ENCODE measurements at places on chromosomes 3 and 15.

DNA sequence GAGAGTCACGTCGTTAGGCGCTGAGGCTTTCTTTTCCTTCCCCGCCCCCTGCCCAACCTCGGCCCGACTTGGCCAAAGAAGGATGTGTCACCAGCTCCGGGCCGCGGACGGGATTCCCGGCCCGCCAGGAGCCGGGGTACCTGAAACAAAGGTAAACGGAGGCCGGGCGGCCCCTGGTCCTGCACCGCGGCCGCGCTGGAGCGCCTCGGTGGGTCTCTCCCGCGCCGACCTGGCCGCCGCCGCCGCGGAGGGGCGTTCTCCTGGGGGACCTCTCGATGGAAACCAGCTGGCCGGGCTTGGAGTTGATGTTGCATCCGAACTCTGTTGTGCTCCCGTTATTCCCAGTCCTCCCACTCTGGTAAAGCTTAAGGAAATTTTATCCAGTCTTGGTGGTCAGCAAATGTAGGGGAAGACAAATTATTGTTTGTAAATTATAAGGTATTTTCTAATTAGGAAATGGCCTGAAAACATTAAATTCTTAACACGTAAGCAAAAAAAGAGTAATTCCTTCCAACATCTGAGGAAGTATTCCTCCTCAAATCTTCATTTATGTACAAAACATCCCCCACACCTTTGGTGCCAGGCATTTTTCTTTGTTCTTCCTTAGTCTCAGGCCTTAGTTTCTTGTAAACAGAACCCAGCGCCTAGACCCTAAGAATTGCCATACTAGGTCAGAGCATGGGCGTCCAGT lies 888 bp downstream of the PPP2R3A start:
- DNase-seq, result peak; percentile 57

GRCh38 chr15:70358011-70358819 lies 260.5 kb upstream of the TLE3 start:
- DNase-seq, result no peak

DNA sequence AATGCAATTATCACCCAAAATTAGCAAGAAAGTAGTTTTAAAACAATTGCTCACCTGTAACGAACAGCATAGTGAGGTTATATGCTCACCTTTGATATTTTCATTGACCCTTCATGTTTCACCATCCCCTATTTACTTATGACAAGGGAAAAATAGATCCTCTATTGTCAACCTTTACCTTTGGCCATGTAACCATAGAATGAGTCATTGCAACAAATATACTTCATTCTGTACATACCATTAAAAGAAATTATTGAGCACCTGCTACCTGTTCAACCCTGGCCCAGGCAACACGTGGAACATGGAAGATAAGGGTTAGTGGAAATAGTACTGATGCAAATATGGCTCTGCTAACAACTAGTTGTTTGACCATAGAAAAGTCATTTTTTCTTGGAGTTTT lies 20.2 kb downstream of the LSAMP start:
- DNase-seq, result no peak

GRCh38 chr3:100311011-100311410 lies 23.5 kb upstream of the NIT2 start:
- no peak for DNase-seq

- peak; percentile 93 for DNase-seq
These were observed 1.4 kb downstream of the ACVR2B start for GRCh38 chr3:38454884-38455638.

- DNase-seq, result no peak
These were observed 13.1 kb upstream of the RNF7 start for GRCh38 chr3:141725036-141725435.

DNA sequence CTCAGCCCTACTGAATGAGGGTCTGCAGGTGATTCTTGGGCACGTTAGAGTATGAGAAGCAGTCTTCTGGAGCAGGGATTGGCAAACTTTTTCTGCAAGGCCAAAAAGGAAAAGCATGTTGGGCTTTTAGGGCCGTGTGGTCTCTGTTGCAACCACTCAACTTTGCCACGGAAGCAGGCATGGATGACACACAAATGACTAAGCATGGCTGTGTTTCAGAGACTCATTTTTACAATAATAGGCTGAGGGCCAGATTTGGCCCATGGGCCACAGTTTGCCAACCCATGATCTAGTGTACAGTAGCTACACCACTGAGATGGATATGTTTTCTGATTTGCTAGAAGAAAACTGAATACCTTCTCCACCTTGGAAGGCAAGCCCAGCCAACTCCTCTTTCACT lies 66.1 kb upstream of the PRICKLE2 start:
- DNase-seq, result no peak

DNA sequence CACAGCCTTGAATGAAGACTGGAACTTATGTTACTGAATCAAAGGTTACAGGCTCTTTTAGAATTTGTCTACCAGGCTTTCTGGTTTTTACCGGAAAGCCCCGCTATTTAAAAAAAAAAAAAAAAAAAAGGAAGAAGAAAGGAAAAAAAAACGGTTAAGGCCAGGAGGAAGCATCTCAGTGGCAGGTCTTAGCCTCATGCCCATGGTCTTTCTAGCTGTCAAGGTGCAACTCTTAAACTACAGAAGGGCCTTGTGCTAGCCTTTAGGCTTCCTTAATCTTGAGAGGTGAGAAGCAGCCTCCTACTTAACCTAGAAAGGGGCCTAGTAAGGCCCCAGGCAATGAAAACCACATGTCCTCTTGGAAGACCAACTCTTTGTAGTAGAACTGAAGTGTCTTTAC lies 77.5 kb downstream of the TBC1D5 start:
- no peak for DNase-seq

- DNase-seq, result no peak
These were observed 767.7 kb upstream of the LMCD1 start for GRCh38 chr3:7733933-7734332.

GRCh38 chr3:71684757-71685386 lies 40.3 kb downstream of the EIF4E3 start:
- no peak for DNase-seq

- no peak for DNase-seq
These were observed 289.2 kb upstream of the LYSMD4 start for GRCh38 chr15:100022391-100022790.

GRCh38 chr3:67901681-67902080 lies 247.3 kb upstream of the SUCLG2 start:
- no peak for DNase-seq

- peak; percentile 32 for DNase-seq
These were observed 9.9 kb downstream of the RAMAC start for GRCh38 chr15:82995938-82996337.

- DNase-seq, result peak; percentile 47
These were observed 12.1 kb upstream of the THSD4 start for GRCh38 chr15:71103102-71103676.

- DNase-seq, result peak; percentile 32
These were observed 255.5 kb downstream of the UACA start for GRCh38 chr15:70507772-70508371.

DNA sequence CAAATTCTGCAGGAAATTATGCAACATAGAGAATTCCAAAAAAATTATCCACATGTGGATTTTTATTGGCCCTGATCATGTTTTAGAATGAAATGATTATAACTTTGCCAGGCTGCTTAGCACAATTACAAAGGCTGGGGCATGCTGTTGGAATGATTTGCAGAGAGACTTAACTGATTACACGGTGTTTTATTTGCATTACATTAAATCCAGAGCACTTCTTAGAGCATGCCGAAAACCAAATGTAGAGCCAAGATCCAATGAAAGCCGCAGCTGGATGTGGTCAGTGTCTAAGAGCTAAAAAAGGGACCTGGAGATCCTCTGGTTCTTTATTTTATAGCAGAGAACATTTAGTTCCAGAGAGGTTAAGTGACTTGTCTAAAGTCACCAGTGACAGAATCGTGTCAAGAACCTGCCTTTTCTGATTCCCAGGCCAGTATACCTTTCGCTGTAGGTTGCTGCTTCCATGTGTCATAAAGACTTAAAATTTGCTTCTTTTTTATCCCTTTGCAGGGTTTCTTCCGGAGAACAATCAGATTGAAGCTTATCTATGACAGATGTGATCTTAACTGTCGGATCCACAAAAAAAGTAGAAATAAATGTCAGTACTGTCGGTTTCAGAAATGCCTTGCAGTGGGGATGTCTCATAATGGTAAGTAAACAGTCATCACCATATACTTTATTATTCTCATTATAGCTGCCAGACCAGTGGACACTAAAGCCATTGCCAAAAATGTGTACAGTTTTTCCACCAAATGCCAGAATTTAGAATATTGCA lies 92.0 kb upstream of the TSEN2 start:
- DNase-seq, result no peak

- DNase-seq, result no peak
These were observed 87.0 kb upstream of the ZNF280D start for GRCh38 chr15:56820333-56820732.

DNA sequence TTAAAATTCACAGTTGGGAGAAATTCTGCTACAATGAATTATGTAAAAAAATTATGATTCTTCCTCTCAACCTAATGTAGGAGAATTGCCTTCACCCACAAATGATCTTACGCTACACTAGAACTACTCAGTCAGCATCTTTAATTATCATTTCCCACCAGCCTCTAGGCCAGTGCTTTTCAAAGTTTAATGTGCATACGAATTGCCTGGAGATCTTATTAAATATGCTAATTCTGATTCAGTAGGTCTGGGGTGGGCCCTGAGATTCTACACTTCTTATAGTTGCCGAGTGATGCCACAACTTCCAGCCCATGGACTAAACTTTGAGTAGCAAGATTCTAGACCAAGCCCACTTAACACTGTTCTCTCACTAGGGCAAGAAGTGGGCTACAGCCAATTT lies 236.9 kb upstream of the ICE2 start:
- no peak for DNase-seq

DNA sequence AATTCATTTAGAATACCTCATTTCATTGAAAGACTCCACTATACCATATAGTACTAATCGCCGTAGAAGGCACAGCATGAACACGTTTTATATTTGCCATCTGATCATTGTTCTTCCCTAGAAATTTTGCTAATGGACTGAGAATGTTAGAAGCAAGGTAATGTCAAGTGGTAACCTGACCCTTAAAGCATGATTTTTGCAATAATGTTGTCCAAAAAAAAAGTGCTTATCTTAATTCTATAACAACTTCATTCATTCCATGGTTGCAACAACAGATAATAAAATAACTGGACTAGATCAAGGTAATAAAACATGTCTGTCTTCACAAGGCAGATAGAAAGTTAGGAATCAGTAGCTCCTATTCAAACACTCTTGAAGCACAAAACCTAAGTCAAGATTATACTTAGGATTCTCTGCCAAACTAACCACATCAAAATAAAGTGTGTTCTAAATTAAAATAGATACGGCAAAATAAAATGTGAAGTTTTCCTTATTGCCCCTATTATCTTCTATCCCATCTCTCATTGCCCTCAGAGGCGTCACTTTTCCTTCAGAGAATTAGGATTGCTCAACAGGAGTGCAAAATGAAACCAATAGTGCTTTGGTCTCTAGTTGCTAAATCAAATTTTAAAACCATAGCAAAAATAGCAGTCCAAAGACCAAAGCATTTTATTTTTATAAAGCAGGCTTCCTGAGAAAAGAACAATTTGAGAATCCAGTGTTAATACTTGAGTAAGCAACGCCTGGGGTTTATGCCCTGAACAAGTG lies 317.4 kb upstream of the UBE2E2 start:
- DNase-seq, result no peak

GRCh38 chr15:37638116-37638515 lies 296.3 kb upstream of the TMCO5A start:
- no peak for DNase-seq

DNA sequence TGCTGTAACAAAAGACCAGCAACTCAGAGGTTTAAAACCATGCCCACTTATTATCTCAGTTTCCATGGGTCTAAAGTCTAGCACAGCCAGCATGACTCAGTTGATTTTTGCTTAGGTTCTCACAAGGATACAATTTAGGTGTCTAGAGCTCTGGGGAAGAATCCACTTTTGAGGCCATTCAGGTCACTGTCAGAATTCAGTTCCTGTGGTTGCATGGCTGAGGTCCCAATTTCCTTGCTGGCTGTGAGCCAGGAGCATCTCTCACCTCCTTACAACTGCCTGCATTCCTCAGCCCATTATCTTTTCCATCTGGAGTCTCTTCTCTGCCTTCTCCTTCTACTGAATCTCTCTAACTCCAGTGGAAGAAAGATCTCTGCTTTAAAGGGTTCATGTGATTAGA lies 240.5 kb upstream of the CFAP20DC start:
- DNase-seq, result no peak

DNA sequence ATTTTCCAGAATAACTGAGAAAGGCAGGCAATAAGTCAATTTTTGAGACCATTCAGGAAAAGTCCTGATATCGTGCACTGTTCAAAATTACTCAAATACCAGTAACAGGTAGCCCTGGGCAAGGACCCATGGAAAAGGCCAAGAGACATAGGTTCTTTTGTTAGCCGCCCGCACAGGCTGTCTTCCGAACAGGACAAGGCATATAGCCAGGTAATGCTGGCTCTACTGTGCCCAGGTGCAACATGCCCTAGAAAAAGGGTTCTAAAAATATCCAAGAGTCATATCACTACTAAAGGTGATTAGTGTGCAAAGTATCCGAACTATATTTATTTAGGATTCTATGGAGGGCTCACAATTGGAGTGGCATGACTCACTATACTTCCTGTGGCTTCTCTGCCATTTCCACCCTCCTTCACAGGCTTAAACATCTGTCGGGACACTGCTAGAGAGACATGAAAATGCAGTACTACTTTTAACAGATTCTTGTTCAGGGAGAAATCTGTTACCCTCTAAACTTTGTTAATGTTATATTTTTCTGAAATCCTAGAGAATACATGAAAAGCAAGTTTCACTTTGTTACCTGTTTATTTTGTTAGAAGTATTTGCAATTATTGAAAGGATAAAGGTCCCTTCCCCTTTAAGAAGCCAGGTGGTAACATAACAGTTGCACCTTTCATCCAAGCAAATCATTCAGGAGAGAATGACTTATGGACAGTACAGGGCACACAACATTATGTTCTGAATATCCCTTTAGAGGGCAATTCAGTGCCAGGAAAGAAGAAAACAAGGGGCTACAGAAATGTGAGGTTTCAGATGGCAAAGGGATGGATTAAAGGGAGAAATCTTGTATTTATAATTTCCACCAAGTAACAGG lies 293.3 kb upstream of the THBS1 start:
- no peak for DNase-seq

DNA sequence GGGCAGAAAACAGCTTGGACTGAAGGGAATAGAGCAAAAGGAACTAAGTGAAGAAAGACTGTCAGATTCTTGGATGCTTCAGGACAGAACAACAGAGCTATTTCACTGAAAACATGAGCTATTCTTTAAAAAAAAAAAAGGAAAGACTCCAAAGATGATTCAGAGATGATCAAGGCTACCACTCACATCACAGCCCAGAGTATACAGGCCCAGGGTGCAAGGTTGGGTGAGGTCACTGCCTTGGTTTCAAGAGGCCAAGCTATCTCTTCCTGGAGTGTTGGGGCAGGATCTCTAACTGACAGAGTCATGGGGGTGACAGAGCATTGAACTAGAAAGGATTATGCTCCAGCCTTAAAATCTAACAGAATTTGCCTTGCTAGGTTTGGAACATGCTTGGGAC lies 118.1 kb downstream of the AGBL1 start:
- peak; percentile 72 for DNase-seq

- no peak for DNase-seq
These were observed 1247.0 kb upstream of the EPHA6 start for GRCh38 chr3:95567346-95567745.

Data from NCI-H82 (cell line).